ENCODE measurements at places on chromosomes 12 and 14.

DNA sequence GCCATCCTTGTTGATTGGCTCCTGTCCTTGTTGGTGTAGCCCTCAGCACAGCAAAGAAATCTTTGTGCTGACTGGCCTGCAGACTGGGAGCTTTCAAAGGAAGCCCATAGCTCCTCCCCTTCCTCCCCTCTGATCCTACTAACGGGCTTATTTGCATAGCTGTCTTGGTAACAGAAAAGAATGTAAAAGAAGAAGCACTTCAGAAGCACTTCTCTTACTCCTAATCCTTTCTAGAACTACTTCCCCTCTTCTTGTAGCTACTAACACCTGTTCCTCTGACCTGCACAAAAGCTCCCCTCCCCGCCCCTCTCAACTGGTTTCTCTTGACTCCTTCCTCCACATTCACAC, 14.3 kb upstream of the RIC8B start:
- no peak for DNase-seq

DNA sequence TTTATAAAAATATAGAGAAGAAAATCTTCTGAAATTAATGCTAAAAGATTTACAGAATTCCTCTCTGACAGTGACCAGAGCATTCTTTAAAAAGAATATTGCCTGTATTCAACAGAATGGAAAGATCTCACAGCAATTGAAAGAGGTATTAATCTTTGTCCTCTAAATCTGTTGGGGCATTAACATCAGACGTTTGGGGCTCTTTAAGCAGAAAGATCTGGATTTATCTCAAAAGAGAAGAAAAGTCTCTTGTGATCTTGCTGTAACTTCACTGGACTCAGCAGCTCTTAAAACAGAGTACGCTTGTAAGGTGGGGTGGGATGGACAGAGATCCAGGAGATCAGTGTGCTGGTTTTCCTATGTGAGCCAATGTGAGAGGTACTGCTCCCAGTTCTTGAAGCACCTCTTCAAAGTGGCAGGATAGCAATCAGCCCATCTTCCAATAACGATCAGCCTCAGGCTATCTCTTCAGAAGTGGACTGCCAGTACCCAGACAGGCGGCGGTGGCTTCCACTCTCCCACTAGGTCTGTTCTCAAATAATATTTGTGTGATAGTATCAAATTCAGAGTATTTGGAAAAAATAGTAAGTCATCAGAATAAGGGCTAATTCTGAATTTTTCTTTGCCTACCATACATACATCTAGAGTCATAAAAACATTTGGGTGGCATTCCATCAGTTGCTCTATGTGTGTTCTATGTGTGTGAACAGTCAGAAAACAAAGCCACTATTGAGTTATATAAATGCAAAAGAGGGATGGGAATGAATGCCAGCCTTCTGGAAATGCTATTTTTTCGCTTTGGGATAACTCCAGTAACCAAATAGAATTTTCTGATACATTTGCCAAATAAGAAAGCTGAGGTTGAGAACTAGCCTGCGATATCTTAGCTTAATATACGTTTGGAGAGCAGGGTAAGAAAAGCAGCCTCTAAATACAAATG, 237.4 kb upstream of the RGS6 start:
- DNase-seq, result no peak

DNA sequence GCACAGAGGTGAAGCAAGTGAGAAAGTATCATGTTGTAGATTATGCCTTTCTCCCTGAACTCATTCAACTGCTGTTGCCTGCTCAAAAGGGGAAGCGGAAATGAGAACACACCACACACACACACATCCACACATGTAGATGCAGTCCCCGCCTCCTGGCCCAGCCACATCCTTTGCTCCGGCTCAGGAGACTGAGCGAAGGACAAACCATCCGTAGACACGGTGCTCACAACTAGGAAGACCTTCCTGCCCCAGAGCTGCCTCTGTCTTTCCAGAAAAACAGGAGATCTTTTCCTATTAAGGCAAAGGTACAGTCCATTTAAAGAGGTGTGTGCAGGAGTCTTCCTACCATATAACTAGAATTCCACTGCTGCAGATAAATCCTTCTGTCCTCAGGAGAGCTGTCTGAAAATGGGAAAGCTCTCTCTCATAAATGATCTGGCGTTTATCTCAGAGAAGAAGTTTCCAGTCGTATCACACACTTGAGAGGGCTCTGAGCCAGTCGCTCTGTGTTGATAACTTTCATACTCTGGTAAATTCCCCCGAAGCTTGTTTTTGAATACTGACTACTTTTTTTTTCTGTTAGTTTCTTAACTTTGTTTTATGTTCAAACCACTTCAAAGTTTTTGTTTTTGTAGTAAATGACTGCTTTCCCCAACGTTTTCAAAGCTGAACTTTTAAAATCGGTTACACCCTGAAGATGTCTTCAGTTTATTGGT, at the start of gene TESPA1:
TESPA1 (minus strand) TSS at position 105 of the 719 bp plus-strand sequence. CDS start 10,200 bp downstream, outside the sequence.
- DNase-seq, result no peak

- no peak for DNase-seq
Measured at GRCh38 chr12:92478692-92479091, 224.1 kb upstream of the PLEKHG7 start.

GRCh38 chr14:101851736-101852405, 90.4 kb downstream of the PPP2R5C start:
- DNase-seq, result no peak

- DNase-seq, result no peak
Measured at GRCh38 chr12:14400599-14400998, 35.1 kb downstream of the ATF7IP start.

DNA sequence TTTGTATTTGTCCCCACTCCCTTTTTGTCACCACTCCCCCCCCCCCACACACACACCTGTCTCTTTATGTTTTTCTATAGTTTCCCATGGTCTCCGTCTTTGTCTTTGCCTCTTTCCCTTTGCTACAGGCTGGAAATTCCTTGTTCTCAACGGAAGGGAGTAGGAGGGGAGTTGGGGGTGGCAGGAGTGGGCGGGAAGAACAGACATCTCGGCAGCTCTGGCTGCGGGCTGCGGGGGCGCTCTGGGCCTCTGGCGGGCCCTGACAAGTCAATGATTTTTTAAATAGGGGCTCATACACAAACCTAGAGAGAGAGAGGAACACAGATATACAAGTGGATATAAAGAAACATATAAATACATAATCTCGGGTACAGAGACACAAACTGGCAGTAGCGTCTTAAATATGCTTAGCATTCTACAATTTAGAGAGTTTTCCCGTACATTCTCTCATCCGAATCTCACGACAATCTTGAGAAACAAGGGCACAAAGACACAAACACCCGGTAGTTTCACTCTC, 2.4 kb upstream of the NAB2 start:
- DNase-seq, result peak; percentile 82

DNA sequence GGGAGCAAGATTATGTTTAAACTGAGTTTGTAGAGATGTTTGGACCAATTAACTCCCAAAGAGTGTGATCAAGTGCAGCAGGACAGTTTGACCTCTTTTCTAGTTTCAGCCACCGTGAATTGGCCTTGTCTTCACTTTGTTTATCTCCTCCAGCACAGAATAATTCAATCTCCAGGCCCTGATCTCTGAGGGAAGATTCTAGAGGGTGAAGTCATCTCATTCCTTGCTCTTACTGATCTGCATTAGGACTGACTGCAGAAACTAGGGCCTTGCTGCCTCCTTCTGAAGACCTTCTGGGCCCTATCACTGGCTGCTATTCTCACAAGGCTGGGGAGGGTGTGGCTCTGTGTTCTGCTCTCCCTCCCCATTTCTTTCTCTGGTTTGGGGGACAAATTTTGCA, 29.4 kb downstream of the C12orf75 start:
- no peak for DNase-seq

GRCh38 chr12:104986022-104986941, at the start of gene NOPCHAP1:
Gene NOPCHAP1, plus strand, starts transcription at chr12:104986316. Its CDS starts 37 bp downstream, at chr12:104986353.
- DNase-seq, result peak; percentile 95

- no peak for DNase-seq
Measured at GRCh38 chr12:47954467-47955045, 8.8 kb upstream of the TMEM106C start.

DNA sequence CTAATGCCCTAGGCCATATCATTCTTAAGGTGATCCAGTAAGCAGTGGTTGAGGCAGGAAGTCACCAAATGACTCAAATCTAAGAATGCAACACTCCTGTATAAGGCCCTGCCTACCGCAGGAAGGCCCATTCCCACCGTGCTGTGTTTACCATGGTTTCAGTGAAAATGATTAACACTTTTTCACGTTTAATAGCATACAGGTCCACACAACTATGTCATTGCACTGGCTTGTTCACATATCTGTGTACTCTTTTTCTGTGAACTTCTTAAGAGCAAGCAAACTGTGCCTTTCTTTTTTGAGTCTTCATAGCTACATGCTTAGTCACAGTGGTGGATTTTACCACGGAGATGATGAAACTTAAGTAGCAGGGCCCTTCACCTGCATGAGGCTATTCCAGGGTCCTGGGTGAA, 214.9 kb downstream of the CNTN1 start:
- no peak for DNase-seq

- no peak for DNase-seq
Measured at GRCh38 chr14:97900196-97900854, 1103.1 kb downstream of the VRK1 start.

- peak; percentile 24 for DNase-seq
Measured at GRCh38 chr14:35205737-35206136, 83.4 kb downstream of the PRORP start.

- DNase-seq, result no peak
Measured at GRCh38 chr14:84095681-84096080, 1434.3 kb upstream of the FLRT2 start.

GRCh38 chr14:75909630-75910029, 72.2 kb downstream of the TGFB3 start:
- DNase-seq, result no peak

GRCh38 chr14:57846596-57846995, 19.3 kb downstream of the SLC35F4 start:
- no peak for DNase-seq

DNA sequence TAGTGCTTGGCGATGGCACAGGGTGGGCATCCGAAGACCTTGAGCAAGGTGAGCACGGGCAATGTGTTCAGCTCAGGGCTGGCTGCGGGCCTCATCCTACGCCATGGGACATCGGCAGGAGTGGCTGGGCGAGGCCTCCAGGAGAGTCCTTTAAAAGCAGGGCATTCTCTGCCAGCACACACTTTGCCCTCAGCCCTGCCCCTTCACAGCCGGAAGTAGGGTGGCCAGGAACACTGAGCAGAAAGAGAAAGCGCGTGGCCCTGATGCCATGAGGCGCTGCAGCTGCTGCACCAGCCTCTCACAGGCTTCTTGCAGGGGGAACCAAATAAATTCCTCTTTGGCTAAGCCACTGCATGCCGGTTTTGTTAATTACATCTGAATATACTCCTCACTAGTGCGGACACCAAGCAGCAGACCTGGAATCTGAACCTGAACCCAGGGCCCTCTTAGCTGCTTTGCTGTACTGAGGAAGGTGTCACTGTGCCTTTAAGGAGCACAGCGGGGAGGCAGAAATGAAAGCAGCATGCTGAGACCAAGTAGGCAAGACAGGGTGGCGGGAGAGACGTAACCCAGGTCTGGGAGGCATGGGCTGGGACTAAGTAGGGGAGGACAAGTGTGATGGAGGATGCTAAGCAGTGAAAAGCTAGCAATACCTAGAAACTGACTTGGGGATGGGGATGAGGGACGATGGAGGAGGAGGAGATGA, 155.2 kb downstream of the TTC7B start:
- no peak for DNase-seq

DNA sequence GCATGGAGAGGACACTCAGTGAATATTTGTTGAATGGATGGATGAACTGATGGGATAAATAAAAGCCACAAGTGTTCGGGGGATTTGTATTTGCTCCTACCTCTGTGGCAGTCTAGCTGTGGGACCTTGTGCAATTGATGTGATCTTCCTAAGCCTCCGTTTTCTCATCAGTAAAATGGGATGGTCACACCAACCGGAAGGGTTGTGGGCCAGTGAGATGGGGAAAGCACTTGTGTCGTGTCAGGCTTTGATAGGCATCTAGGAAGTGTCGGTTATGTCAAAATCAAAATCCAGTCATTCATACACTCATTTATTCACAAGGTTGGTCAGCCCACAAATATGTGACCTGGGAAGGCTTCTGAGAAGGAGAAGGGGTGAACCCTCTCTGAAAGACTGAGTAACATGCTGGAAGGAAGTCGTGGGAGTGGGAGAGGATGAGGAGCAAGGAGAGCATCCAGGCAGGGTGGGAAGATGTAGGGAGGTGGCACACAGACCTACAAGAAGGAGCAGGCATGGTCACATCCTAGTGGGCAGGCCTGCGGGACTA, 7.8 kb upstream of the SERPINA9 start:
- no peak for DNase-seq

- DNase-seq, result no peak
Measured at GRCh38 chr14:100022772-100023451, 42.3 kb upstream of the EVL start.

DNA sequence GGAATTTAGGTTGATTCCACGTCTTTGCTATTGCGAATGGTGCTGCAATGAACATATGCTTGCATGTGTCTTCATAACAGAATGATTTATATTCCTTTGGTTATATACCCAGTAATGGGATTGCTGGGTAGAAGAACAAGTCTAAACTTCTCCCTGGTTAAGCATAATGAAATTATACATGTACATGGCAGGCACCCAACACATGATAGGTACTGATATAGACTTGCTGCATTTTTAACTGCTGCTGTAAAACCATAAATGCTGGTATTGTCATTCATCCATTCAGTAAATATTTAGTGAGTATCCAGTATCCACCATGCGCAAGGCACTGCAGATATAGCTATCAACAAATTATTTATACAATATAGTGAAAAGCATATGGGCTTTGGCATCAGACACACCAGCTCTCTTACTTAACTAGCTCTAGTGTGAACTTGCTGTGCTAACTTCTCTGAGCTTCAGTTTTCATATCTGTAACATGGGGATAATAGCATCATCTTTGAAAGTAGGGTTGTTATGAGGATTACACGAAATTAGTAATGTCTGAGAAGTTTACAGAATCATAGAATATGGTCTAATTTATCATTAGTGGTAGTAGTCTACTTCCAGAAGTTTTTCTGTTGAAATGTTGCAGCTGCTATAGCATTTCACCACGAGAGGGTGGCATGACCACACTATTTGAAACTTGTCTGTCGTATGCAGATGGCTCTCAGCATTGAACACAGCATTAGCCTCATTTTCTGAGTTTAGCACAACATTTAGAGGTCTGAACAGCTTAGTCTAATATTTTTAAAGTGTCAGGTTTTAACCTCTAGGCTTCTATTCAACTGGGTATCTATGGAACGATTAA, 32.0 kb upstream of the SEL1L start:
- DNase-seq, result peak; percentile 43

DNA sequence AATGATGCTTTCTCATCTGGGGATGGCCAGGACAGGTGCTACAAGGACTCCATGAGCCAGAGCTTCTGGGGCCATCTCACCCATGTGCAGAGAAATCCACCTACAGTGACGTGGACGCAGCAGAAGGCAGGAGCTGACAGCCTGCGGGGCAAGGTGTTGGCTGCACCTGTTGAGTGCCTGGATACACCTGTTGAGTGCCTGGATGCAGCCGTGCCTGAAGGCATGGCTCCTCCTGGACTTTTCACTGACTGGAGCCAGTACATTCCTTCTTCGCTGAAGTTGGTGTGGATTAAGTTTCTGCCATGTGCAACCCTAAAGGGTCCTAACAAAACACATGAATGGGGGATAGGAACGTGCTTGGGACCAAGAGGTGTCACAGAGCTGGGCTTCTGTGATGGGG, 7.4 kb upstream of the DIO3 start:
- no peak for DNase-seq

GRCh38 chr12:132622437-132623071, 4.0 kb downstream of the P2RX2 start:
- DNase-seq, result no peak

All from WERI-Rb-1 (cell line).